ENCODE measurements at places on chromosomes 5 and 9.

GRCh38 chr5:109876941-109877669, 187.4 kb downstream of the MAN2A1 start:
- no peak for DNase-seq

GRCh38 chr5:58544195-58544594, 38.7 kb upstream of the RAB3C start:
- DNase-seq = no peak

GRCh38 chr5:172953776-172954675, 5.2 kb upstream of the RPL26L1 start:
- peak; percentile 81 for DNase-seq

DNA sequence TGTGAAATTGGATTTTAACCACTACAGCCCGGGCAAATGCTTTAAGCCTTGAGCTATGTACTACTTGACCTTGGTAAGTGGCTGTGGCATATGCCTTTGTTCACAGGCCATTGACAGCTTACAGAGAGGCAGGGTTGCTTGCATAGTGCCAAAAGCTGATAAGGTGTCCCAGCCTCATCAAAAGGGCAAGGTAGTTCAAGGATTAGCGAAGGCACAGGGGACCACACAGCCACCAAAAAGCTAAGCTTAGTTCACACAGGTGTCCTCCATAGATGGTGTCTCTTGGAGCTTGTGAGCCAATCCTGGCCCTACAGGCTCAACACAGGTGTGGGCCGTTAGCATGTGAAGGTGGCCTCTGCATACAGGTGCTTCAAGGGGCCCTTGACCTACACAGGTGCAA, 86.8 kb downstream of the ZNF622 start:
- no peak for DNase-seq

- DNase-seq = peak; percentile 85
Observed at GRCh38 chr5:142439207-142439860, 114.5 kb upstream of the SPRY4 start.

DNA sequence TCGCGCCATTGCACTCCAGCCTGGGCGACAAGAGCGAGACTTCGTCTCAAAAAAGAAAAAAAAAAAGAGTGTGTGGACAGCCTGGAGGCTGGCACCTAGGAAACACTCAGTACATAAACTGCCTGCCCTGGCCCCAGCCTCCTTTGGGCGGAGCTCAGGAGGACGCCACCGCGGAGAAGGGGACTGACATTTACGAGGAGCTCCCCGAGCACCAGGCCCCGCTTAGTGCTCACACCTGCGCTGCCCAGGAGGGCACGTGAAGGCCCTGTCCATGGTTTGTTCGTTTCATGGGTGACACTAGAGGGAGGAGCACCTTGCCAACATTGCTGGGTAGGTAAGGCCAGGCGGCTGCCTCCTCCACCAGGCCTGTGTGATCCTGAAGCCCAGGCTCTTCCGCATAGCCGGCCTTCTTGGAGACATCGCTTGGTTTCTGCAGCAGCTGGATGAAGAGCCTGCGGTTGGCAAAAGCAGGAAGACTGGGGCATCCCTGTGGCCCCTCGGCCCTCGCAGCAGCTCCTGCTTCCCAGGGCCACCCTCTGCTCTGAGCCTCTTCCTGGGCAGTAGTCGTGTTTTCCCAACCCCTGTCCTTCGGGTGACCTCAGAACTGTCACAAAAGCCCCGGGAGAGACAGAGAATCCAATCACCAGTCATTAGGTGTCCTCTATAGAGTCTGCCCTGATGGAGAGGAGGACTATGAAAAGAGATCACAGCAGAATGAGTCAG, 26.2 kb upstream of the LAMC3 start:
- DNase-seq = no peak

GRCh38 chr5:88519066-88519465, 250.4 kb upstream of the TMEM161B start:
- no peak for DNase-seq

DNA sequence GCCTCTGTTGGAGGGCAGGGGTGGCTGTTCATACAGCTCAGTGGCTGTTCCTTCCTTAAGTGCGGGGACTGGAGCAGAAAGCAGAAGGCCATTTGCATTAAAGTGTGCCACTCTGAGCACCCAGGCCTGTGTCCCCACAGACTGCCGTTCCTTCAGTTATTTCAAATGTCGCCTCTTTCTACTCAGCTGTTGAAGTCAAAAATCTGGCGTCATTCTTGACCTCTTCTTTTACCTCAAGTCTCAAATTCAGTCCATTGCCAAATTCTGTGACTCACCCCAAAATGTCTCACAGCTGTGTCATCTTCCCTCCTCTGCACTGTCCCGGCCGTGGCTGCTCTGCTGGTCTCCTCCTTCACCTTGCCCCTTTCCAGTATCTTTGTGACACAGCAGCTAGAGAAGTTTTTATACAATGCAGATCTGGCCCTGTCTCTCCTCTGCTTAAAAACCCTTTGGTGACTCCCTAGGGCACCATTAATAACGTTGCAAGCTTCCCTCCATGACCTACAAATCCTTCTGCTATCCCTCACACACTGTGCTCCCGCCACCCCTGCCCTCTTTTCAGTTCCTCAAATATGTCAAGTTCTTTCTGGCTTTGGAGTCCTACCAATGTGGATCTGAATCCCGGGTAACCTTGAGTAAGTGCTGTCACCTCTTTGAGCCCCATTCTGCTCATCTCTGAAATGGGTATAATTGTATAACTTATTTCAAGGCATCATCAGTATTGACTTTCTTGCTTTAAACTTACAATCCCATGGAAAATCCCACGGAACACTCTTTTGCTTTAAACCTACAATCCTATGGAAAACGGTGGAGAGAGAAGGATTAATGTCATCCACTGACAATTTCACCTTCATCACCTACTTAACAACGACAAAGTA, 98.3 kb upstream of the BOD1 start:
- DNase-seq = peak; percentile 69

DNA sequence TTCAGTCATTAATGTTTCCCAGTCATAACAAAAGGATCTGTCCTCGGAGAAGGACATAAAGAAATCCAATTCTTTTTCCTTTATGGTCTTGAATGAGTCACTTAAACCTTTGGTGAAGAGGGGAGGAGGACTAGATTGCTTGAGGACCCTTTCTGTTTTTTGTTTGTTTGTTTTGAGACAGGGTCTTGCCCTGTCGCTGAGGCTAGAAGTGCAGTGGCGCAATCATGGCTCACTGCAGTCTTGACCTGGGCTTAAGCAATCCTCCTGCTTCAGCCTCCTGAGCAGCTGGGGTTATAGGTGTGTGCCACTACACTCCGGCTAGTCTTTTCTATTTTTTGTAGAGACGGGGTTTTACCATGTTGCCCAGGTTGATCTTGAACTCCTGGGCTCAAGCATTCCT, 12.3 kb downstream of the TIGD6 start:
- no peak for DNase-seq

- no peak for DNase-seq
Observed at GRCh38 chr9:133528001-133528875, 3.5 kb upstream of the MYMK start.
